ENCODE measurements at places on chromosomes 5 and 9.

- ATAC-seq = peak; percentile 84
These were observed 339.2 kb downstream of the PIK3R1 start for GRCh38 chr5:68554571-68555279.

- ATAC-seq = peak; percentile 13
These were observed 41.2 kb upstream of the ZNF300 start for GRCh38 chr5:150945947-150946346.

DNA sequence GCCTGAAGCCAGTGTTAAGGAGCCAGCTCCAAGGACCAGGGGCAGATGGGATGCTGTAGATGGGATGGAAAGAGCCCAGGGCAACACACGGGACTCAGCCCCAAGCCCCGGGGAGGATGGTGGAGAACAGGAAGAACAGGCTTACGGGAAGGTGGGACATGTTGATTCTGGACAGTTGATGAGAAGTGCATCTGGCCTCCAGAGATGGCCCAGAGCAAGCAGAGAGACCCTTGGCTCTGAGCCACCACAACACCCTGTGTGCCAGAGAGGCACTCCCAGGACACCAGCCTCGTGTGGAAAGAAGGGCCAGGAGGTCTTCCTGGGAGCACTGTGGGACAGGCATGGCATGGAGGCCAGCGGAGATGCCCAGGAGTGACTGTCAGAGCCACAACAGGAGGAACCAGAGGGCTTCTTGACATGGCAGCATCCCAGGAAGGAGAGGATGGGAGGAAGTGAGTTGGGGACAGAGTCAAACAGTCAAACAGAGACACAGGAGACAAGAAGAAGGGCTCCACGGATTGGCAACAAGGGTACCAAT lies 156.3 kb upstream of the MVB12B start:
- ATAC-seq = no peak

DNA sequence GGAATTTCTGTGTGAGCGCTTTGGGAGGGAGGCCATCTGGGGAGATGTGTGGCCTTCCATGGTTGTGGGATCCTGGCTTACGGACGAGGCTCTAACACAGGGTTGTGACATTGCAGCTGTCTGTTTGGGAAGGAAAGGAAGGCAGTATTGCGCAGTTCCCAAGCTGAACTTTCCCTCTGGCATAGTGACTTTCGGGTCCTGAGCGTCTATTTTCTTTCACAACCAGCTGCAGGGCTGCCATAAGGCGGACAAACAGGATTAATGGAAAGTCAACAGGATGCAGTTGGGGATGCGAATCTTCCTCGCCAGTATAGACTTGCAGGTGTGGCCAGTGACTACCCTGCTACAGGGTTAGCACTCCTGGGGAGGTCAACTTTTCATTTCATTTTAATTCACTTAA lies 25.9 kb downstream of the CCT5 start:
- ATAC-seq = peak; percentile 36
